ENCODE measurements at places on chromosomes 3 and 15. TPM values are rescaled to one million over a fixed set of nuclear protein-coding genes. Genes with fewer than 3 reads are reported as not detected.

GRCh38 chr3:4724051-4724629 lies 231.0 kb downstream of the ITPR1 start:
- DNase-seq = no peak

DNA sequence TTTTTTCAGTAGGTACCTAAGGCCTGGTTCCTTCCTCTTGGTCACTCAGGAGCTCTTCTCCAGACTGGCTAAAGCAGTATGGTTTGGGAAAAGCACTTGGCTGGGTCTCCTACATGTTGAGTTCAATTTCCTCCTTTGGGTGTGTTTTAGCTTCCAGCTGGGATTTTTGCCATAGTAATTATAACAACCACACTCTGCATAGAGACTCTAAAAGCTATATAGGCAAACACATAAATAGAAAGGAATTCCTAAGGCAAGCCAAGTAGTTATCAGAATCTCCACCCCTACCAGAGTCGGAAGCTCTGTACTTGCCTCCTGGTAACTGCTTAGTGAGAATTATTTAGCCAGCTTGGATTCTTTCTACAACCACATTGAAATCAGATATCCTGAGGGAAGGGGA lies 48.6 kb downstream of the FOXL2 start:
- DNase-seq = no peak

DNA sequence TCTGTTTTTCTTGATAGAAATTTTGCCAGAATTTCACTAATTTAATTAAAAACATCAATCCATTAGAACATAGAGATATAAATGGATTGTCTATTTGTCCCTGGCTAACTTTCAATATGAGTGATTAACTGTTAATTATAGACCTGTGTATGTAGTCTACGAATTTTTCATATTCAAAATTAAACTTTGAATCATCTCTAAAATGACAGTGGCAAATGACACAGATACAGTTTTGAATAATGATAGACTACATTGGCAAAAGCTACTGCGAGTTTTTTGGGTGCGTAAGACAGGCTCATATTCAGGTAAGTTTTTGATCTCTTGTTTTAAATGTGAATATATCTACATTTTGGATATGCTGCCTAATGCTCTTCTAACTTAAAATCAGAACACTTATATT lies 86.0 kb upstream of the TBC1D5 start:
- DNase-seq = no peak

GRCh38 chr3:132445817-132446216 lies 28.5 kb downstream of the DNAJC13 start:
- DNase-seq = no peak

GRCh38 chr3:190097025-190097424 lies 23.7 kb downstream of the P3H2 start:
- no peak for DNase-seq

DNA sequence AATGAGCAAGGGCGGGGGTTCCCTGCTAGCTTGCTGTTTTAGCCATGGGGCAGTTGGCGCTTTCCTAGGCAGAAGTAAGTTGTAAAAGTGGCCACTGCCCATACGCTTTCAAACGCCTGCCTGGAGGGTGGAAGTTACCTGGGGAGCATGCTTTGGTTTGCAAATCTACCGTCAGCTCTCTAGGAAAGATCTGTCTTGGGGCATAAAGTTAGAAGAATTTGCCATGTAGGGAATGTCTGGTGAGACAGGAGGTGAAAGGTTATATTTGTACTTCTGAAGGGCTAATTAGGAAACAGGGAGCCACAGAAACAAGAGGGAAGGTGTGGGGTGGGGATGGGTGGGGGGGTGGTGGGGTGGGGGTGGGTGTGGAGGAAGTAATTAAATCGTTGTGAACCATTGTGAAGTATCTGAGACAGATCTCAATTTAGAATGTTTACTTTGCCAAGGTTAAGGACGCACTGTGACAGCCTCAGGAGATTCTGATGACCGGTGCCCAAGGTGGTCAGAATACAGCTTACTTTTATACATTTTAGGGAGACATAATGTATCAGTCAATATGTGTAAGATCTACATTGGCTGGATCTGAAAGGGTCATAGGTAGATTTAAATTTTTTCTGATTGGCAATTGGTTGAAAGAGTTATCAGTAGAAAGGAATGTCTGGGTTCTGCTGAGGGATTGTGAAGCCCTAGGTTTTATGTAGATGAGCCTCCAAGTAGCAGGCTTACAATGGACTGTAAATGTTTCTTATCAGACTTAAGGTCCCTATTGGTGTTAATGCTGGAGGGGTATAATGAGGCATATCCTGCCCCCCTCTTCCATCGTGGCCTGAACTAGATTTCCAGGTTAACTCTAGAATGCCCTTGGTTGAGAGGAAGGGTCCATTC lies 62.0 kb upstream of the GCNT3 start:
- no peak for DNase-seq

- no peak for DNase-seq
Measured at GRCh38 chr3:73964818-73965217, 340.1 kb upstream of the PDZRN3 start.

- no peak for DNase-seq
Measured at GRCh38 chr3:126461450-126462070, 14.1 kb downstream of the ZXDC start.

DNA sequence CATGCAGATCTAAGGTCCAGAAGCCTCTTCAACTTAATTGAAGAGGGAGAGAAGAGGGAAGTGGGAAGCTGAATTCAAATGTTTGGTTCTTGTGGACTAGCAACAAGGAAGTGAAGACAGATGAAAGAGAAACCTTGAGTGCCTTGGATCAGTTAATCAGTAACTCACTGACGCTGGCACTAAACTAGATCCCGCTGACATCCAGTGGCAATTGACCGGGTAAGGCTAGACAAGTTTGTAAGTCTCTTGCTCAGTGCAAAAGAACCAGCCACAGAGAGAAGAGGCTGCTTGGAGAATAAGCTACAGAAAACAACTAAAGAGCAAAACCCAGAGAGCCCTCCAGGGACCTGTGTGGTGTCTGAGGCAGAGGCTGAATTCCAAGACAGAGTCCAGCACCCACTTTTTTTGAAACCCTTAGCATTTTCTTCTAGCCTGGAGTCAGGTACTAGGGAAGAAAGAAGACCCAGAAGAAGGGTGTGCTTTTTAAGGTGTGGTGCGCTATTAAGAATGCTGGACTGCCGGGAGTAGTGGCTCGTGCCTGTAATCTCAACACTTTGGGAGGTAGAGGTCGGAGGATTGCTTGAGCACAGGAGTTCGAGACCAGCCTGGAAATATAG lies 6.9 kb downstream of the PLCH1 start:
- DNase-seq = no peak

- peak; percentile 29 for DNase-seq
Measured at GRCh38 chr15:55319537-55320237, 665 bp downstream of the PIGB start.

GRCh38 chr15:81133782-81134461 lies at the start of gene CFAP161:
TSS of gene CFAP161 (plus strand) at chr15:81134270. CDS start at chr15:81134330, 60 bp downstream.
- DNase-seq = peak; percentile 26

DNA sequence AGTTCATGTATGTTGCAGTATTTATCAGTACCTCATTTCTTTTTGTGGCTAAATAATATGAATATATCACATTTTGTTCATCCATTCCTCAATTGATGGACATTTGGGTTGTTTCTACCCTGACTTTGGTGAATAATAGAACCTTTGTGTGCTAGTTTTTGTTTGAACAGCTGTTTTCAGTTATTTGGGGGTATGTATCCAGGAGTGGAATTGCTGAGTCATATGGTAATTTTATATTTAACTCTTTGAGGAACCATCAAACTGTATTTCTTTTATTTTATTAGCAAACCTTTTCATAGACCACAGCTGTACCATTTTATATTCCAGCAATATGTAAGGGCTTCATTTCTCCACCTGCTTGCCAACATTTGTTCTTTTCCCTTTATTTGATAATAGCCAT lies 38.4 kb upstream of the RBM5 start:
- no peak for DNase-seq

DNA sequence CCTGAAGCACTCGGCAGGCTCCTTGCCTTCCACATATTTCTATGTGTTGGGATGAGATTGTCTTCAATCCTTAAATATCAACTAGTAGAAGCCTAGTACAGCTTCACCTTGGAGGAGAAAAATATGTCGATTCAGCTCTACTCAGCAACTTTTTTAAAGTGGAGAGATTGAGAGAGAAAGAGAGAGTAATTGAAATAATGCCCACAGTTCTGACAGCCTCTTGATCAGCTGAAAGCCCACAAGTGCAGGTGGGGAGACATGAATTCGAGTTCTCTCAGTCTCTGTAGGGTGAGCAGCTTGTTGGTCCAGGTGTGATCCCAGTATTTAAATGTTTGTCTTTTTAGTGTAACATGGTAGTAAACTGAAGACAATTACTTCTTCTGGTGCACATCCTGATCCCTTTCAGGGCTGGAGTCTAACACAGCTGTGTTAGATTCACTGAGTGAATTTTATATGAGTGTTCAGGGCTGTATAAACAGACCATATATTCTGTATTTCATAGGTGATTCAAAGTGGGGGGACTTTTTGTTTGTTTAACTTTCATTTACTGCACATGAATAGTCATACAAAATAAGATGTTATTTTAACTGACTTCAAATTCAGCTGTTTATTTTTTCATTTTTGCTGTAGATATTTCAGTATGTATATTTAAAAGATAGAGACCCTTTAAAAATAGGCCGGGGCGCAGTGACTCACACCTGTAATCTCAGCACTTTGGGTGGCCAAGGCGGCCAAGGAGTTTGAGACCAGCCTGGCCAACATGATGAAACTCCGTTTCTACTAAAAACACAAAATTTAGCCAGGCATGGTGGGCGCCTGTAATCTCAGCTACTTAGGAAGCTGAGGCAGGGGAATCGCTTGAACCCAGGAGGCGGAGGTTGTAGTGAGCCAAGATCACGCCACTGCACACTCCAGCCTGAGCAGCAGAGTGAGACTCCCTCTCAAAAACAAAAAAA lies 64.0 kb downstream of the ST6GAL1 start:
- DNase-seq = no peak

DNA sequence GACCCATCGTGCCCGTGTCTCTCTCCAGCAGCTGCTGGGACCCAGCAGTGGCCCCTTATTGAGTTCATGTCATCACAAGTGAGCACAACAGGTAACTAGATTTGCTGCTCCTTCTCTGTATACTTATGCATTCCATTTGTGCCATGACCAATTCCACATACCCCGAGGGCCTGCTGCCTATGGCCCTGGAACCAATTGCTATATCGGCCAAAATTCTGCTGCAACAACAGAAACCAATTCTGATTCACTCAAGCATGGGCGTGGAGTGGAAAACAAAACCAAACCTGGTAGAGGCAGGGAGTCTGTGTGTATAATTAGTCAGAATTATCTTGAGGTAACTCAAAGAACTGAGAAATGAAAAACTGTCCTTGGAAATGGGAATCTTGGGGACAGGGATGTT lies 516.6 kb downstream of the EPHB1 start:
- no peak for DNase-seq

GRCh38 chr3:60933824-60934223 lies 317.4 kb downstream of the FHIT start:
- DNase-seq = no peak

Gene CELF6
- total RNA-seq = 0.18 TPM

Gene ILDR1
- total RNA-seq = 1.6 TPM

Gene MME
- total RNA-seq = not detected

Gene LMOD3
- not detected for total RNA-seq

Gene C15orf62
- 1.2 TPM for total RNA-seq
